H54 (cell line): ENCODE measurements at places on chromosomes 12 and 14.

GRCh38 chr12:123104809-123105208, 46.1 kb downstream of the PITPNM2 start:
- no peak for DNase-seq

- DNase-seq, result no peak
Observed at GRCh38 chr12:104248444-104248843, 32.9 kb downstream of the TXNRD1 start.

DNA sequence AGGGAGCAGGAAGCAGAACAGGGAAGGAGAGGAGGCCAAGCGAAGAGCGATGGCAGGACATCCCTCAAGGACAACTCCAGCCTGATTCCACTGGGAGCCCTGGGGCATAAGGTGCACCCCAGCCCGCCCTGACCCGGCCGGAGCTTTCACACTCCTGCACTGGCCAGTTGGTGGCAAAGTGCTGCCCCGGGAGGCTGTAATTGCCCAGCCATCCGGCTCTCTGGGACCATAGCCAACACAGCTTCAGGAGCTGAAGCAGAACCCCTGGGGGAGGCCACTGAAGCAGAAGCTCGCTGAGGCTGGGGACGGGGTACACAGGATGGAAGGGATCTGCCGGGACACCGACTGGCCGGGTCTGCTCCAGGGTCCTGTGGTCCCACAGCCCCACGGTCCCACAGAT, 41.9 kb upstream of the BEGAIN start:
- no peak for DNase-seq

GRCh38 chr12:90250766-90251165, 542.1 kb upstream of the ATP2B1 start:
- no peak for DNase-seq

- no peak for DNase-seq
Observed at GRCh38 chr12:9759694-9760093, 1.0 kb downstream of the CD69 start.
